ENCODE measurements at places on chromosomes 6 and 20. TPM values are rescaled to one million over a fixed set of nuclear protein-coding genes. Genes with fewer than 3 reads are reported as not detected.

DSN1 gene
- 26.9 TPM for total RNA-seq

EPPIN gene
- 0.23 TPM for total RNA-seq

ZDHHC14 gene
- total RNA-seq = 11.6 TPM

HLA-DRB5 gene
- not detected for total RNA-seq

HTR1B gene
- total RNA-seq = 1.5 TPM

ADAT2 gene
- 13.3 TPM for total RNA-seq

OPRL1 gene
- total RNA-seq = 2.2 TPM

AURKA gene
- 103 TPM for total RNA-seq

RFX6 gene
- total RNA-seq = 0.11 TPM

KCNK5 gene
- 41.8 TPM for total RNA-seq

SSTR4 gene
- total RNA-seq = not detected

TAAR8 gene
- total RNA-seq = not detected

- DNase-seq = no peak
- no peak overlapping the region for H3K27ac ChIP-seq
- H3K36me3 ChIP-seq = peaks cover 7% of the 10 kb centered on the region
- no peaks in the 10 kb centered on the region for H3K27me3 ChIP-seq
Observed at GRCh38 chr20:37807471-37808232, 95.3 kb upstream of the VSTM2L start.

- no peaks in the 10 kb centered on the region for H3K27me3 ChIP-seq
- H3K4me1 ChIP-seq = peaks cover 30% of the 10 kb centered on the region
- H3K36me3 ChIP-seq = no peaks in the 10 kb centered on the region
- no peak for DNase-seq
Observed at GRCh38 chr6:106163966-106164877, 78.1 kb downstream of the PRDM1 start.

- peak overlapping the region; percentile 36 for H3K4me3 ChIP-seq
- H3K27ac ChIP-seq = no peak overlapping the region
- 0 out of 2 replicates have a peak, but pooled peaks cover 3% of the 10 kb centered on the region for H3K27me3 ChIP-seq
- no peaks in the 10 kb centered on the region for H3K36me3 ChIP-seq
Observed at GRCh38 chr6:36660771-36661471, 17.6 kb upstream of the CDKN1A start.

DNA sequence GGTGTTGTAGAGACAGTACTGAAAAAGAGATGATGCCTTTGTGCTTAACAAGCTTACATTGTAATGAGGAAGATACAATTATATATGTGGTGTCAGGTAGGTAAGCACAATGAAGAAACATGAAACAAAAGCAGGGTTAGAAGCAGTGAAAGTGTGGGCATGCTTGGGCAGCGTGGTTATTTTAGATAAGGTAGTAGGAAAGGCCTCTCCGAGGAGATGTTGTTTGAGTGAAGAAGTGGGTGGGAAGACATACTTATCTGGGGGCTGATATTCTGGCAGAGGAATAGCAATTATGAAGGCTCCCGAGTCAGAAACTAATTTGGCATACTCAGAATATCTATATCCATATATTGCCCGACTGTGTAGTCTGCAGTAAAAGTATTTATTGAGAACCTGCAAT is 4.7 kb downstream of the CDKAL1 start:
- peaks cover 10% of the 10 kb centered on the region for H3K4me1 ChIP-seq
- no peak for DNase-seq
- no peak overlapping the region for H3K4me3 ChIP-seq
- H3K36me3 ChIP-seq = peaks cover 13% of the 10 kb centered on the region
- no peaks in the 10 kb centered on the region for H3K27me3 ChIP-seq
- no peak overlapping the region for H3K27ac ChIP-seq

- H3K4me3 ChIP-seq = no peak overlapping the region
- peak; percentile 54 for DNase-seq
- peaks cover 4% of the 10 kb centered on the region for H3K4me1 ChIP-seq
- H3K27me3 ChIP-seq = no peaks in the 10 kb centered on the region
- H3K36me3 ChIP-seq = no peaks in the 10 kb centered on the region
Observed at GRCh38 chr6:40398810-40399477, 188.2 kb downstream of the LRFN2 start.

- no peaks in the 10 kb centered on the region for H3K27me3 ChIP-seq
- no peak for DNase-seq
- no peaks in the 10 kb centered on the region for H3K36me3 ChIP-seq
- peak overlapping the region; percentile 1 for H3K4me3 ChIP-seq
Observed at GRCh38 chr6:75326557-75327258, 42.1 kb upstream of the TMEM30A start.

- peaks cover 3% of the 10 kb centered on the region for H3K27me3 ChIP-seq
- H3K27ac ChIP-seq = no peak overlapping the region
- no peaks in the 10 kb centered on the region for H3K36me3 ChIP-seq
- H3K4me1 ChIP-seq = peaks cover 10% of the 10 kb centered on the region
- no peak for DNase-seq
Observed at GRCh38 chr6:114713690-114714089, 370.9 kb upstream of the HS3ST5 start.

DNA sequence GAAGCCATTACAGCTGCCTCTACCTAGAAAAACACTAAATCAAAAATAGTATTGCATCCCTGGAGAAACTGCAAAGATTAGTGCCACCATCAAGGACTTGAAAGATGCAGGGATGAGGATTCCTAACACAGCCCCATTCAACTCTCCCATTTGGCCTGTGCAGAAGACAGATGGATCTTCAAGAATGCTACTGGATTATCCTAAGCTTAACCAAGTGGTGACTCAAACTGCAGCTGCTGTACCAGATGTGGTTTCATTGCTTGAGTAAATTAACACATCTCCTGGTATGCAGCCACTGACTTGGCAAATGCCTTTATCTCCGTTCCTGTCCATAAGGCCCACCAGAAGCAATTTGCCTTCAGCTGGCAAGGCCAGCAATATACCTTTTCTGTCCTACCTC is 117.4 kb downstream of the TBC1D32 start:
- H3K27ac ChIP-seq = no peak overlapping the region
- peaks cover 31% of the 10 kb centered on the region for H3K36me3 ChIP-seq
- no peak overlapping the region for H3K4me3 ChIP-seq
- H3K27me3 ChIP-seq = no peaks in the 10 kb centered on the region
- DNase-seq = no peak
- no peaks in the 10 kb centered on the region for H3K4me1 ChIP-seq

DNA sequence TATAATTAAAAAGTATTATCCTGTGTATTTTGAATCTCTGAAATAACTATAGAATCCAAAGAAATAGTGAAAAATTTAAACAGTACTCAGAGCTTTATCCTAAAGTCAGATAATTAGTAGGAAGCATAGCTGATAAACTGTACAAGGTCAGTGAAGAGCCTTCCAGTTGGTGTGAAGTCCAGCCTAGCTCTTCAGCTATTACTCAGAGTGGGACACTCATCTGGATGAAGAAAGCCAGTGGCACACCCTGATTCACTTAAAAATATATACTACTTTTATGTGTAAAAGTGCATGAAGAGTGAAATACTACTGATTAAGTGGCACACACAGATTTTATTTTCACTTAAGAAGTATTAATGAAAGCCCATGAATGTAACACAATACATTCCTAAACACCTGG is 3.1 kb downstream of the IFNGR1 start:
- peaks cover 41% of the 10 kb centered on the region for H3K4me1 ChIP-seq
- no peak for DNase-seq
- H3K36me3 ChIP-seq = peaks cover 19% of the 10 kb centered on the region
- no peak overlapping the region for H3K27ac ChIP-seq
- no peaks in the 10 kb centered on the region for H3K27me3 ChIP-seq

DNA sequence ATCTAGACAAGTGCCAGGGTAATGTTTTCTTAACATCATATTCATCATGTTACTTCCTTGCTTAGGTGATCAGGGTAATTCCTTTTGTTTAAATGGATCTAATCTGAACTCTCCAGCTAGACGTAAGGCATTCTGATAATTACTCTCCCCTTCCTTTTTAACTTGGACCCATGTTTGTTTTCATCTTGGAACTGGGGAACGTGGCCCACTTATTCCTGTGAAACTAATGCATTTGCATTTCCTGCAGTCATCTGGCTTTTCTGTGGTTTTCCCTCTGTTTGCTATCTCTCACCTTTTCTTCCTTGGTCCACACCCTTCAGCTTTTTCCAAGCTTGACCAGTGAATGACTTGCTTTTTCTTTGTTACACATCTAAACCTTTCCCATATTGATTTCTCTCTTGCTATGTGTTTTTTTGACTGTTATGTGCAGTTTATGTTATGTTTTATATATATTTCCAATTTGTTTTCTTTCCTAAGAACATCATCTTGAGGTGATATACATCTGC is 33.3 kb downstream of the SLX4IP start:
- peak overlapping the region; percentile 88 for H3K27ac ChIP-seq
- H3K36me3 ChIP-seq = peaks cover 9% of the 10 kb centered on the region
- H3K4me1 ChIP-seq = peaks cover 83% of the 10 kb centered on the region
- H3K4me3 ChIP-seq = peak overlapping the region; percentile 22
- H3K27me3 ChIP-seq = no peaks in the 10 kb centered on the region
- no peak for DNase-seq

DNA sequence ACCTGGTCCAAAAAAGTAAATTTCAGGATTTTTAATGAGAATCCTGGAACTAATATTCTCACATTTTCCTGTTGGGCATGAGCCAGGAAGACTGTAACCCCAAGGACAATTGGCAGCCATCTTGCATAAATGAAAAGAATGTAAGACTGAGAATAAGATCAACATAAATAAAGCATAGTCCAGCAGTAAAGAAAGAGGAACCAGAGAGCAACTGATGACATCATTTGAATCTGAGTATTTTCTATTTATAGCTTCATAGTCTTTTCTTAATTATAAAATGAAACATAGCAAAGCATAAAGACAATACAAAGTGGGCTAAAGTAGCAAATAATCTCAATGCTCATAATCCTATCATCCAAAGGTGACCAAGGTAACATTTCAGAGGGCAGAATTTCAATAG is 26.6 kb upstream of the FBXL4 start:
- H3K36me3 ChIP-seq = no peaks in the 10 kb centered on the region
- no peaks in the 10 kb centered on the region for H3K27me3 ChIP-seq
- no peak overlapping the region for H3K27ac ChIP-seq

GRCh38 chr20:7505152-7505834 is 435.0 kb downstream of the HAO1 start:
- no peak overlapping the region for H3K27ac ChIP-seq
- peaks cover 12% of the 10 kb centered on the region for H3K4me1 ChIP-seq
- H3K27me3 ChIP-seq = no peaks in the 10 kb centered on the region
- H3K4me3 ChIP-seq = no peak overlapping the region
- no peaks in the 10 kb centered on the region for H3K36me3 ChIP-seq
- no peak for DNase-seq

DNA sequence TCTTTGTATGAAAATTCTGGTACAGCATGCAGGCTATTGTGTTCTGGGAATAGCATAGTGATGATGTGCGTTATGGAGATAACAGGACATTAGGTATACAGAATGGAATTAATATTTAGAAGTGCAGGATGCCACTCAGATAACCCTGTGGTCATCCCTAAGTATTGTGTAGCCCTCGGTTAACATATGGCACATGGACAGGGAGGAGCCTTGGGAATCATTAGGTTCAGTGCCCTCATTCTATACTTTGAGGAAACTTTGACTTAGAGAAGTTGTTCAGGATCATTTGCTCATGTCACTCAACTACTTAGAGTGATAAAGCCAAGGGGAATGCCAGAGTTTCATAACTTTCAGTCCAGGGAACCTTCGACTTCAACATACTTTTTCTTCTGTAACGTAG is 185.9 kb downstream of the UST start:
- H3K36me3 ChIP-seq = no peaks in the 10 kb centered on the region
- H3K27ac ChIP-seq = no peak overlapping the region
- peaks cover 27% of the 10 kb centered on the region for H3K4me1 ChIP-seq
- H3K27me3 ChIP-seq = no peaks in the 10 kb centered on the region
- no peak for DNase-seq

DNA sequence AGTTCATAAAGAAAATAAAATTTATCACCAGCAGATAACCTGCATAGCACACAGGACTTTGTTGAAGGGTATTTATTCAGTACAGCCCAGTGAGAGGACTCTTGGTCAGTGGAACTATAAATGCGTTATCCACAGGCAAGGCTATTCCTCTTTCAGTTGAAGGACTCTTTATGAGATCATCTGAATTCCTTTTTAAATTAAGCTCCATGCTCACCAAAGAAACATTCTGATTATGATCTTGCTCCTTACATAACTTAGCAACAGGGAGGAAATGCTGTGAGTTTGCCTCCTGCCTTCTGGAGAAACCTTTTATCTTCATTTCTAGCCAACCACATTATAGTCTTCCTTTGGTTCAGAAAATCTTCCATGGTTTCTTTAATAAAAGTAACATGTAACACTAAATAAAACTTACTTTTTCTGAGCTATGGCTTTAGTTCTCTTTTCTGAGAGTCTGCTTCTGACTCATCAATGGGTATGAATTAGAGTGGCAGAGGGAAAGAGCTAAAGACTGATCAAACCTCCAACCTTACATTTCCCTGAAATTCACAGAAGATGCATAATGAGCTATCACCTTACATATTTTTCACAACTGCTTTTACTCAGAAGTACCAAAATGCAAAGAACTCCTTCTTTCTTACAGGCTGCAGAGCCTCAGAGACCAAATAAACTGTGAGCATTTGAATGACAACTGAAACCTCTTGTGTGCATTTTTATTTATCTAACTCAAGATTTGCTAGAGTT is 267.2 kb downstream of the ADGRG6 start:
- 0 out of 2 replicates have a peak overlapping the region, but pooled peaks have one; percentile 4 for H3K4me3 ChIP-seq
- peaks cover 49% of the 10 kb centered on the region for H3K4me1 ChIP-seq
- DNase-seq = no peak
- H3K27me3 ChIP-seq = peaks cover 5% of the 10 kb centered on the region
- peaks cover 23% of the 10 kb centered on the region for H3K36me3 ChIP-seq

DNA sequence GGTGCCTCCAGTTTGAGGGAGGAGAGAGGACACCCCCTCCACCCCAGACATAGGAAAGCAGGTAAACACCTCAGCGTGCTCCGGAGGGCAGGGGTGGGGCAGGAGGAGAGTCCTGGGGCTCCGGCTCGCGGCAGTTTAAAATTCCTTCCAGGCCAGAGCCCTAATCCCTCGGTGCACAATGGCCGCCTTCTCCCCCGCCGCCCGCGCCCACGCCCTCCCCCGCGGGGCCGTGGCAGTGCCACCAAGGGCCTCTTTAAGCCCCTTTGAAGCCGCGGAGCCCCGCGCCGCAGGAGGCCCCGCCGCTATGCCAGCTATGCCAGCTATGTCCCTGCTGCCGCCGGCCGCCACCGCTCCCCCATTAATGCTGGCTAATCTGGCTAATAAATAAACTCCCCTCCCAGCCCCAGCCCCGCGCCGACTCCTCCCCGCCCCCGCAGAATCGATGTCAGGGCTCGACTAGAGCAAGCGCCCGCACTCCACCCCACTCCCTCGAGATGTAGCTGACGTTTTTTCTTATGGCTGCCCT is 125.1 kb downstream of the MRPL14 start:
- peaks cover 62% of the 10 kb centered on the region for H3K4me1 ChIP-seq
- no peak overlapping the region for H3K27ac ChIP-seq
- peaks cover 37% of the 10 kb centered on the region for H3K27me3 ChIP-seq
- peak overlapping the region; percentile 69 for H3K4me3 ChIP-seq
- peak; percentile 84 for DNase-seq
- H3K36me3 ChIP-seq = peaks cover 7% of the 10 kb centered on the region
